LoVo (cell line): ENCODE measurements at places on chromosomes 16 and 17.

GRCh38 chr16:29821643-29822115 is 1.4 kb downstream of the MVP start:
- peak; percentile 55 for DNase-seq

DNA sequence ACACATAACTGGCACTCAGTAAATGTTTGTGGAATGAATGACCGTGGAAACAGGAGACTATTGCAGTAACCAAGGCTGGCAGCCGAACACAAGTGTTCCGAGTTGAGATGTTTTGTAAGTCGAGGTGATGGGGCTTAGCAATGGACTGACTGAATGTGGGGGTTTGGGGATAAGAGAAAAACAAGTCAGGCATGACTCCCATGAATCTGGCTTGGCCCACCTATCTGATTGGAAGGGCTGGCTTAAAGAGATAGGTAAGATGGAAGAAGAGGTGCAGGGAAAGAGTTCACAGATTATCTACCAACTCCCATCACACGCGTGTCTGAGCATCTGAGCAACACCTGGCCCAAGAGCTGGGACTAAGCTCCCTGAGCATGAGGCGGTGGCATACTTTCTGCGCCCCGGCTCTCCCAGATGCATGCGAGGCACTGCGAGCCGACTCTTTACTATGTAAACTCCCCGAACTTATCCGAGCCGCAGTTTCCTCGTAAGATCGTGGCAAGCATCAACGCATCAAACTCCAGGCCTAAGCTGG is 539 bp downstream of the IFT20 start:
- DNase-seq: no peak

GRCh38 chr17:81890447-81891302 is 711 bp downstream of the ALYREF start:
- DNase-seq: no peak

DNA sequence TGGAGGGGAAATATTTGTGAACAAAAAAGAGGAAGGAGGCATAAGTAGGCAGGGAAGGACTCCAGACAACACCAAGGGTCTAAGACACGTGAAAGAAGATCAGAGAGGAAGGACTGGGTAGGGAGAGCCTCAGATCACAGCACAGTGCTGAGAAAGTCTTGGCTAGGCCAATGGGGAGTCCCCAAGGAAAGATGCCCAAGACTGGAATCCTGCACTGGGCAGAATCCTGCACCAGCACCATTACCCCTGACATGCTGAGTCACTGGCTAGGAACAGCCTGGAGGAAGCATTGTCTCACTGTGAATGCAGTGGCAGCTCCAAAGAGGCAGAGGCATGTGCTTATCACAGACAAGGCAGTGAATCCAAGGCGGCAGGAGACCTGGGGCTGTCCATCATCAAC is 19.2 kb downstream of the CLEC19A start:
- DNase-seq: no peak

DNA sequence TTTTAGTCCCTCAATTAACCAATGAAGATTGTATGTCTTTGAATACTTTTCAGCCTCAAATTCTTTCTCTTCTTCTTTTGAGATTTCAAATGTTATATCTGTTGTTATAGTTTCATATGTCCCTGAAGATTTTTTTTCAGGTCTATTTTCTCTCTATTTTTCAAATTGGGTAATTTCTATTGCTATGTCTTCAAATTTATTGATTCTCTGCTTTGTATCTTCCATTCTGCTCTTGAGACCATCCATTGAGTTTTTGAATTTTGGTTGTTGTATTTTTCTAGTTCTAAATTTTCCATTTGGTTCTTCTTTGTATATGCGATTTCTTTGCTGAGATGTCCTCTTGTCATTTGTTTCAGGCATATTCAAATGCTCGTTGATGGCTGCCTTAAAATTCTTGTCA is 26.7 kb downstream of the MAP2K6 start:
- DNase-seq: no peak

- peak; percentile 70 for DNase-seq
These were observed 13.2 kb downstream of the NGFR start for GRCh38 chr17:49508061-49508865.

- peak; percentile 12 for DNase-seq
These were observed 138.7 kb downstream of the ANKFN1 start for GRCh38 chr17:56292010-56292409.

- peak; percentile 62 for DNase-seq
These were observed 76.0 kb downstream of the VMP1 start for GRCh38 chr17:59783221-59784047.

DNA sequence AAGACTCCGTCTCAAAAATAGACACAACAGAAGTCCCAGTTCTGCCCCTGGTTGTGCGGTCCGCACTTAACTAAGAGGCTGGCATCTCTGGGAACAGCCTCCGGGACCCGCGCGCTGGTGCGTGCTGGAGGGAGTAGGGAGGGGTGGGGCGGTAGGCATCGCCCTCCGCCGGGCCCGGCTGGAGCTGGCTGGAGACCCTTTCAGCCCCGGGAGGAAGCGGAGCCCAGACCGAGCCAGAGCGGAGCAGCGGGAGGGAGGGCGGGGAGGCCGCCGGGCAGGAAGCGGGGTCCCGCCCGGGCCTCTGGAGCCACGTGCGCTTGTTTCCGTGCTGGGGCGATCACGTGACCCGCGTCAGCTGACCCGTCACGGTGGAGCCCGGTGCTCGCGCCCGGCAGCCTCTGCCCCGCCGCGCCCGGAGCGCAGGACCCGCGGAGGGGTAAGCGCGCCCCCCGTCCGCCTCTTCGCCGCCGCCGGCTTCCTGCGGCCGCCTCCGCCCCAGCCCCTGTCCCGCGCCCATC is at the start of gene WDR81:
WDR81 (plus strand) TSS at position 354 of the 518 bp plus-strand sequence. CDS start 256 bp downstream, outside the sequence.
- DNase-seq: peak; percentile 89

DNA sequence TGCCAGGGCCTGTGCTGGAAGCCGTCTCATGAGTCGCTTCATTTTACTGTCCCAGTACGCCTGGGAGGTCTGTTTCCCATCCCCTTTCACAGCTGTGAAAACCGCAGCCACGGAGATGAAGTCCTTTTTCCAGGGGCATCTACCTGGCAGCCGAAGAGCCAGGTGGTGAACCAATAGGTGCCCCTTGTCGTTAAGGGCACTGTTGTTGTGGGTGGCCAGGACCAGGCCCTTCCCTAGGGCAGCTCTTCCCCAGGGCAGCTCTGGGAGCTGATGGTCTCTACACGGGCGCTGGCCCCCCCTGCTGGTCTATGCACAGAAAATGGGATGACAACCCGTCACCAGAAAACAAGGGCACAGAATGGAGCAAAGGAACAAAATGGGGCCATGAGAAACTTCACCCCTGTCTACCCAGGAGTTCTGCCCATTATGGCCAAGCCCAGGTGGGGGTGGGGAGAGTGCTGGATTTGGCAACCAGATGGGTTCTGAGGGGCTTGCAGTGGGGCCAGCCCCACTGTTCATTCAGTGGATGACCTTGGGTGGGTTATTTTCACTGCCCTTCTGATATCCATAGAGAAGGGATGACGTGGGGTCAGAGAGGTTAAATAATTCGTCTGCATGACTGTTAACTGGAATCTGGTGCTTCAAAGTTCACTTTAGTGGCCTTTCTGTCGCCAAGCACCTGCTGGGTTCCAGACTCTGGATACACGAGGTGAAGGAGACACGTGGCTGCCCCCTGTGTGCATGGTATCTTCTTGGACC is 11.5 kb downstream of the RMI2 start:
- DNase-seq: no peak

- no peak for DNase-seq
These were observed 23.9 kb upstream of the DLX3 start for GRCh38 chr17:50018909-50019308.

DNA sequence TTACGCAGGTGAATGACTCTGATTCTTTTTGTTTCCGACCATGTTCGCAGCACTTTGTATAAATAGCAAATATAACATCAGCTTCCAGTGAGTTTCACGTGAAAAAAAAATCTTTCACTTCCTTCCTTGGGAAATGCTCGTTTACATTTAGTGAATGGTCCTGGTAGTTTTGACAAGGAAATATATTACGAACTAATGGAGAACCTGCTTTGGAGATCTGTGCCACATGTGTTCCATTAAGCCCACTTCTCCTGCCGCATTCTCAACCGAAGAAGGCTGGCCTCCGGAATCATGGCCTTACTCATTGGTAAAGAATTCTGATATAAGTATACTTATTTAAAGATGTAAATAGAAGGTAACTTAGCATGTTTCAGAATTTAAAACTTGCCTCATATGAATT is 3.6 kb downstream of the CRAMP1 start:
- no peak for DNase-seq

DNA sequence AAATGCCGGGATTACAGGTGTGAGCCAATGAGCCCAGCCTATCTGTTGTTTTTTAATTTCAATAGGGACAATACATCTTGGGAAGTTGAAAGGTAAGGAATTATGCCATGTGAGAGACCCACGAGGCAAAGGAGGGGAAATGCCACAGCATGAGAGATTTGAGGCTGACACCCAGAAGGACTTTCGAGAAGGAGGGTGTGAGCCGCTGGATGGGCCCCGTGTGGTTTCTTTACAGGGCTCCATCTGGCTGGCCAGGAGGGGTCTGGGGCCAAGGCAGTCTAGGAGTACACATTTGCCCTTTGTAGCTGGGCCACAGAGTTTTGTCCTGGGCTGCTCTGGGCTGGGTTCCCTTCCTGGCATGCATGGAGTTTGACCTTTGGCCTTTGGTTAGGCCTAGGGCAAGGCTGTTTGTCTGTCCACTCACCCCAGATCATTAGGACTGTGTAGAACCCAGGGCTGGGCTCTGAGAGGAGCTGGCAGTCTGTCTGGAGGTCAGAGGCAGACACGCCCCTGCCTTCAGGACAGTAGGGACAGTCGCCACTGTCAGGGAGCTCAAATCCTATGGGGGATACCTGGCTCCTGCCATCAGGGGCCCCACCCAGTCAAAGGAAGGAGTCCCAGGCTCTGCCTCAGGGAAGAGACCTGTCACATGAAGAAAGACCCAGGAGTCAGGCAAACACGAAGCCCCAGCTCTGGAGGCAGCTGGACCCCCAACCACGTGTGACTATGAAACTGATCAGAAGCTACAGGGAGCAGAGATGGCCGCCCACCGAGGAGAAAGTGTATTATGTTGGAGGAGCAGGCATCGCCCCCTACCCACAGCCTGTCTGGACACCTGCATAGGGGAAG is 24.2 kb upstream of the NXPH3 start:
- DNase-seq: no peak

- DNase-seq: no peak
These were observed 44.7 kb upstream of the LGALS9 start for GRCh38 chr17:27586203-27586721.

GRCh38 chr17:30524847-30525246 is 47.6 kb downstream of the GOSR1 start:
- DNase-seq: no peak

GRCh38 chr17:792277-792676 is 10.1 kb downstream of the MRM3 start:
- DNase-seq: no peak

DNA sequence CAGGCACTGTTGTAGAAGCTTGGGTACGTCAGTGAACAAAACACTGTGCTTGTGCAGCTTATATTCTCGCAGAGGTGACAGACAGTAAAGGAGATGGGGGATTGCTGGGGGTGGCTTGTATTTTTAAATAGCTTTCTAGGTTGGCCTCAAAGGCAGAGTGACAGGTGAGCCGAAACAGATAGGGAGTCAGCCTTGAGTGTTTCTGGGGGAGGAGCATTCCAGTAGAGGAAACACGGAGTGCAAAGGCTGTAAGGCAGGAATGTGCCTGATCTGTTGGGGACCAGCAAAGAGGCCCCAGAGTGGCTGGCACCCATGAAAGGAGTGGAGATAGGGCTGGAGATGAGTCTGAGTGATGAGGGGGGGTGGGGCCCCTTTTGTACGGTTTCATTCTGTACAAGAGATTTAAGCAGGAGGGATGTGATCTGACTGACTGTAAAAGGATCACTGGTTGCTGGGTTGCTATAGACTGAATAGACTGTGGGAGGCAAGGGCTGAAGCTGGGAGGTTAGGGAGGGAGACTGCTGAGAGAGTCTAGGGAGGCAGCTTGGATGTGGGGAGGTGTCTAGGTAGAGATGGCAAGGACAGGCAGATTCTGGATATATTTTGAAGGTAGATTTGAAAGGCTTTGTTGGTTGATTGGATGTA is 15.2 kb downstream of the NUP93 start:
- DNase-seq: no peak

GRCh38 chr17:7893187-7893880 is 4.7 kb downstream of the CHD3 start:
- DNase-seq: no peak

DNA sequence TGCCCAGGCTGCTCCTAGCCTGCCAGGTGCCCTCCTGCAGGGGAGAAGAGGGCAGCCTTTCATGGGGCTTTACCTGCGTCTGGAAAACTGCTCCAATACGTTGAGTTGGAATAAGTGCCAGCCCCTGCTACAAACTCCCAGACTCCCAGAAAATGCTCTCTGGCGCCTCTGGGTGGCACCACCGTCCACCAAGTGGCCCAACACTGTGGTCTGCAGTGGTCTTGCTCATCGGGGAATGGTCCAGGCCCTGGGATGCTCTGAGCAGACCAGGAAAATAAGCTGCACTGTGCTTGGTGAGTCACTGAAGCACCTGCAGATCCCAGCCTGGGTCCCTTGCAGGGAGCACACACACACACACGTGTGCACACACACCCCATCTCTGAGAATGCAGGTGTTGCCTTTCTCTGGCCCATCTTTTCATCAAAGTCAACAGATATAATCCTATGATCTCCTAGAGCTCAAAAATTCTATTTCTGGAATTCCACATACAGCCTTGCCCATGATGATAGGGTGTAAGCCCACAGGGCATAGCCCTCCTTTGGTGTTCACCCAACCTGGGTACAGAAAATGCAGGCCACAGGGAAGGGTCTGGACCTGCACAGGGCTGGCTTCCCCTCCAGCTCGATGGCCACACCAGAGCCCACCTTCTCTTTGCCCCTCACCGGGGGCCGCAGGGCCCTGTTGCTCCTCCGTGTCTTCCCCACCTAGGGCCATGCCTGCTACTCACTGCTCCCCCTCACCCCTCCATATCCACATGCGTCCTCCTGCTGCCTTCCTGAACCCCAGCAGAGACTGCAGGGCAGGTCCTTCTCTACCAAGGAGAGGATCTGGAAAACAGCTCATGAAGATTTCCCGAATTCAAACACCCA is 20.5 kb downstream of the CDIP1 start:
- DNase-seq: no peak

DNA sequence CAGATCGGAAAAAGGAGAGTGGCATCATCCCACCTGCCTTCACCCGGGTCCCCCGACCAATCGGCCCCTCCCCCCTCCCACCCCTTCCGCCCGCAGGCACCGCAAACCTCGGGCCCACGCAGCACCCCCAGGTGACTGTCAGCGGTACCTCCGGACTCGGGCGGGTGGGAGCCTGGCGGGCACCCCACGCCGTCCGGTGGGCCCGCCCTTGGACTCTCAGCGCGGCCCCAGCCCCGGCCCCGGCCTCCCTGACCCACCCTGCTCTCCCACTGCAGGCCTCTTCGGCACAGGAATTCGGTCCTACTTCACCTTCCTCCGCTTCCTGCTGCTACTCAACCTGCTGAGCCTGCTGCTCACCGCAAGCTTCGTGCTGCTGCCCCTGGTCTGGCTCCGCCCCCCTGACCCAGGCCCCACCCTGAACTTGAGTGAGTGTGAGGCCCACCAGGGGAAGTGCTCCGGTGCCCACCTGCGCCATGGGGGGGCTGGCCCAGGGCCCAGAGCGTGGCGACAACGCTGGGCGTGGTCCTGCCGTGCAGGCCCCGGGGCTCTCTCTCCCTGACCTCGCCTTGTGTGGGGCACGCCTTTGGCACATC is 1.6 kb downstream of the TMC8 start:
- peak; percentile 34 for DNase-seq

- DNase-seq: no peak
These were observed at the start of gene GJD3 for GRCh38 chr17:40364121-40364861. TSS of gene GJD3 (minus strand) at chr17:40364737. CDS start at chr17:40363815, 922 bp downstream.
